ENCODE measurements at places on chromosomes 1 and 21.

- no peak for DNase-seq
Observed at GRCh38 chr1:169796274-169796810, 1.6 kb upstream of the METTL18 start.

DNA sequence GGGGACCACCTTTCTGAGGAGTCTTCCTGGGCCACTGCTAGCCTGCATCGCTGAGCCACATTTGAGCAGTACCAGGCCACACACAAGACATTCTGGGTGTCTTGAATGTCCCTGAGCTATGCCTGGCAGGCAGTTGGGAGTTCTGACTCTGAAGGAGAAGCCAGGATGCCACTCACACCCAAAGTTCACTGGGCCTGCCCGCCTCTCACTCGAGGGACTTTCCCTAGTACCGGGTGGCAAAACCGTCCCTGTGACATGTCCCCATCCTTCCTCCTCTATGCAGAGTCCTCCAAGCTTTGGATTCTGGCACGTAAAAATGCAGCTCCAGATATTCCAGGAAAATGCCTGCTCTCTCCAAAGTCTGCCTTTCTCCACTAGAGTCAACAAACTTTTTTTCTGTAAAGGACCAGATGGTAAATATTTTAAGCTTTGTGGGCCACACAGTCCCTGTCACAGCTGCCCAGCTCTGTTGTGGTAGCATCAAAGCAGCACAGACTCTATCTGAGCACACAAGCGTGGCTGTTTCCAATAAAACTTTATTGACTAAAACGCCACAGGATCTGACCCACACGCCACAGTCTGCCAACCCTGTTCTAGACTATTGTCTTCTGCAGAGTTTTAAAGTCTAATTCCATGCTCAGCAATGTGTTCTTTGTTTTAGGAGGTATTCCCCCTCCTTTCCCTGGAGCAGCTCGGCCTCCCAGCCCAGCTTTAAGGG, 19.2 kb upstream of the GUCA2B start:
- DNase-seq = no peak

GRCh38 chr1:7930645-7931445, 9.8 kb downstream of the TNFRSF9 start:
- DNase-seq = no peak

GRCh38 chr1:24895511-24895910, 34.6 kb downstream of the RUNX3 start:
- no peak for DNase-seq

GRCh38 chr1:47753808-47754207, 243.4 kb downstream of the TRABD2B start:
- DNase-seq = no peak

DNA sequence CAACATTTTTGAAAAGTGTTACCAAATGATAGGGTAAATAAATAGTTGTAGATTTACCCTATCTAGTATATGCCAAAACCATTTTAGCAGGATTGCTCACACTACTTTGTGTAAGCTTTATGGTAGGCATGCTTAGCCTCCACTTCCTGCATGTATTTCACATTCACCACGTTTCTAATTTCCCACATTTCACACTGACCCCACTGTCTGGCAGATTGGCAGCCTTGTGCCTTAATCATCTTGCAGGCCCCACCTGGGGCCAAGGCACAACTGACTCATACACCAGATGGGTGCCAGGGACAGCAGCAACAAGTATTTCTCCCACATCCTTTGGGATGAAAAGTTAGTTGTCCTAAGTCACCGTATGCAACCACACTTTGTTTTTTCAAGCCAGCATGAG, 21.2 kb upstream of the CENPF start:
- DNase-seq = no peak

DNA sequence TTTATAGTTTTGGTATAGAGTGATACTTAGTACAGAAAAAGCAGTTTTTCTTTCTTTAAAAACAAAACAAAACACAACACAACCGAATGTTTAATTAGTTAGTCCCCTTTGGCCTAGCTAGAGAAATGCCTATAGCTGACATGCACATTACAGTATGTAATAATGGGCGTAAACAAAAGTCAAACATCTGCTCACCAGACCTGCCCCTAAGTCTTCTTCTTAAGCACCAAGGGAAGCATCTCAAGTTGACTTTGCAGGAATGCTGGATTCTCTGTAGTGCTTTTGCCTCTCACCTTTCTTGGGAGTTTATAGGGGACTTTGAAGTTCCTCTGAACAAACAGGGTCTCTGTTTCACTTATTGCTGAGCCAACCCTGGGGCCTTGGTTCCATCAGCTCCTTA, 143.7 kb downstream of the TM2D1 start:
- DNase-seq = no peak

- no peak for DNase-seq
Observed at GRCh38 chr1:184740344-184740743, 14.3 kb downstream of the EDEM3 start.

- peak; percentile 6 for DNase-seq
Observed at GRCh38 chr1:196660852-196661251, 9.0 kb downstream of the CFH start.

DNA sequence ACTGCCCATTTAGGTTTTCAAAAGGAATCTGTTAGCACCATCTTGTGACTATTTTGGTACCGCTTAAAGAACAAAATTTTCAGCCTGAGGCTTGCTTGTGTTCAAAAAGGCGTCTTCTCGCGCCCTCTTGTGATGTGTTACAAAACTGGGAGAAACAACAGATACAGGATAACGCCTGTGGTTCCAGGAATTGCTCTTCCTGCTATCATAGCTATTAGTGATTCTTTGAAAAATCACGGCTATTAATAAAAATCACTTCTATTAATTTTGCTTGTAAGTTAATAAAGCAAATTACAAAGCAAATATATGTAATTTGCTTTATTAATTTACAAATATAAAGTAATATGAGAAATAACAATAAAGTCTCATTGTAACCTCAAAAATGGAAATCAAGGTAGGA, 82.2 kb upstream of the ABCD3 start:
- DNase-seq = no peak

DNA sequence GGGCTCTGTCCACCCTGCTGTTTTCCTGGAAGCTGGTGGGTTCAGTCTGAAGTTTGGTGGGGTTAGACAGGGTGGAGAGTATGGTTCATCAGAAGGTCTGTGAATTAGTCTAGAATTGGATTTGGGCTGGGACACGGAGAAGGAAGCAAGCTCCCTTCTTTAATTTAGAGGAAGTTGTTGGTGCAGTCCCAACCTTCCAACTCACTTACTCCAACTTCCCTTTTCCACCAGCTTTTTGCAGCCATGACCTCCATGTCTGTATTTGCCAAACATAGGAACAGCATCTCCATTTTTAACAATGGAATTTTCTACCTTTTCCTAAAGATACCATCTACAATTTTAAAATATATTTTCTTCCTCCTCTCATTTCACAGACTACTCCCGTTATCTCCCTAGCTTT, 28.5 kb upstream of the PRELP start:
- no peak for DNase-seq

DNA sequence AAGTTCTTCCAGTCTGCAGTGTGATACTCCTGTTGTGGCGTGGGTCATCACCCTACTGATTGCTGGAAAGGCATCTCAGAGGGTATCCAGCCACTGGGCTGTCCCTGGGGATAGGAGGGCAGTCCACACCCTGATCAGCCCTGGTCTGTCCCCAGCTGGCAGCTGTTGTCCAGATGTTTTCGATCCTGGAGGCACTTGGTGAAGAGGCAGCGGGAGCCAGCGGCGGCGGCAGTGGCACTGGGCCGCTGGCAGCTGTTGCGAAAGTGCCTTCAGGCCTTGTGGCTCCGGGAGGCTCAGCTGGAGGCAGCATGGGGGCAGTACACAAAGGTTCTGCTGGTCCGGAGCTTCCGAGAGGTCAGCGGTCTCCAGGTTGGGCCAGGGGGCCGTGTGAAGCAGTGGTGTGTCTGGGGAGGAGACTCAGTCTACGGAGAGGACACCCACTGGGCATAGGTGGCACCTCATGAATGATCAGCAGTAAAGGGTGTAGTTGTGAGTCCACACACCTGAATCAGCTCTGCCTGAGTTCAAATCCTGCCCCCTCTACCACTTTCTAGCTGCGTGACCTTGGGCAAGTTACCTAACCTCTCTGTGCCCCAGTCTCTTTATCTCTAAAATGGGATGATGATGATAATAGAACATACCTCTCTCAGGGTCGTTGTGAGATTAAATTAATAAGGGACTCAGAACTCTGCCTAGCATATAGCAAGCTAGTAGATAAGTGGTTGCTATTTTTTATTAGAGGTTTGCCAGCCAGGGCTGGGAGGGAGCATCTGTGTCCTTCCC, 6.1 kb downstream of the C1orf167 start:
- DNase-seq = no peak

- peak; percentile 62 for DNase-seq
Observed at GRCh38 chr1:47436304-47436978, 1.4 kb upstream of the FOXD2 start.

GRCh38 chr1:91682882-91683597, 182.4 kb downstream of the CDC7 start:
- no peak for DNase-seq

GRCh38 chr1:14623090-14623489, 24.6 kb downstream of the KAZN start:
- no peak for DNase-seq

- peak; percentile 27 for DNase-seq
Observed at GRCh38 chr1:198253668-198254067, 96.9 kb downstream of the NEK7 start.

GRCh38 chr1:41874151-41874719, 44.5 kb downstream of the HIVEP3 start:
- DNase-seq = no peak

GRCh38 chr1:24275510-24275909, 43.6 kb upstream of the GRHL3 start:
- DNase-seq = no peak

- no peak for DNase-seq
Observed at GRCh38 chr1:177023249-177023648, 141.3 kb downstream of the ASTN1 start.

- no peak for DNase-seq
Observed at GRCh38 chr21:45516071-45516670, 26.1 kb downstream of the SLC19A1 start.

DNA sequence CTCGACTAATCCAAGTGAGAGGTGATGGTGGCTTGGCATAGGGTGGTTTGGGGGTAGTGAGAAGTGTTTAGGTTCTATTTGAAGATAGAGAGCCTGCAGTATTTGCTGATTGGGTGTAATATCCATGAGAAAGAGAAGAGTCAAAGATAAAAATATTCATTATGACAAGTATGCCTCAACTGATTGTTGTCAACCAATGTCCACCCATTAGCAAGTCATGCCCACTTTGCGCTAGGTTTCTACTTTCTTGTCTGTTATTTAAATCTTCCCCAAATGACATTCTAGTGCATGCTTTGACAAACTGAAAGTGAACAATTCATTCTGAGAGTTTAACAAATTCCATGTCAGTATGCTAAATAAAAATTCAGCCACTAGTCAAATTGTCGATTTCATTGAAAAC, 3.8 kb upstream of the XCL1 start:
- DNase-seq = peak; percentile 33

GRCh38 chr1:55088413-55088812, 49.1 kb downstream of the PCSK9 start:
- no peak for DNase-seq

DNA sequence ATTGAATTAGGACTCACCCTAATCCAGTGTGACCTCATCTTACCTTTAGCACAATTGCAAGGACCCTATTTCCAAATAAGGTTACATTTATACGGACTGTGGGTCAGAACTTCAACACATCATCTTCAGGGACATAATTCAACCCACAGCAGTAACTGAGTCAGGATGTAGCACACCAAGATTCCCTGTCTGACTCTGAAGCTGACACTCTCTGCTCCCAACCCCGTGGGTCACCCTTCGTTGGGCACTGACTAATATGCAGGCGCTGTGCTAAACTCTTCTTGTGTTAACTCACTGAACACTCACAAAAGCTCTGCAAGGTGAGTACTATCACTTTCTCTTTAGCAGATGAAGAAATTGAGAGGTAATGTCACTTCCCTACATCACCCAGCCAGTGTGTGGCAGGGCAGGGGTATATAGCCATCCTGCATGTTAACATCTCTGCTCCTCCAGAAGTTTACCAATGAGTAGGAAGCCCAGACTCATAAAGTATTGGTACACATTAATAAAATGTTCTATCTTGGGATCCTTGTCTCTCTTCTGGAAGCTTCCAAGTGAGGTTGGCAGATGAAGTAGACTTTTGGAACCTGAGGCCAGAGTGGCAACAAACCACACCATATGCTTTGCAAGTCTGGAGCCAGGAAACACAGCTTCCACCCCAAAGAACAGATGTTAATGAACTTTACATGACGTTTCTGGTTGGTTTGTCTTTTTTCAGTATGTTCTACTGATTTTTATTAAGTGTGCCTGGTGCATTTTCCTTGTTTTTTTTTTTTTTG, 139.2 kb upstream of the KLHDC7A start:
- no peak for DNase-seq

- peak; percentile 29 for DNase-seq
Observed at GRCh38 chr1:166164995-166165660, 1.7 kb downstream of the FAM78B start.

- DNase-seq = no peak
Observed at GRCh38 chr1:230067419-230067870, 407 bp downstream of the GALNT2 start.

GRCh38 chr1:202501281-202501680, 152.8 kb downstream of the PPP1R12B start:
- DNase-seq = no peak

- no peak for DNase-seq
Observed at GRCh38 chr1:232319518-232320210, 310.3 kb downstream of the SIPA1L2 start.

DNA sequence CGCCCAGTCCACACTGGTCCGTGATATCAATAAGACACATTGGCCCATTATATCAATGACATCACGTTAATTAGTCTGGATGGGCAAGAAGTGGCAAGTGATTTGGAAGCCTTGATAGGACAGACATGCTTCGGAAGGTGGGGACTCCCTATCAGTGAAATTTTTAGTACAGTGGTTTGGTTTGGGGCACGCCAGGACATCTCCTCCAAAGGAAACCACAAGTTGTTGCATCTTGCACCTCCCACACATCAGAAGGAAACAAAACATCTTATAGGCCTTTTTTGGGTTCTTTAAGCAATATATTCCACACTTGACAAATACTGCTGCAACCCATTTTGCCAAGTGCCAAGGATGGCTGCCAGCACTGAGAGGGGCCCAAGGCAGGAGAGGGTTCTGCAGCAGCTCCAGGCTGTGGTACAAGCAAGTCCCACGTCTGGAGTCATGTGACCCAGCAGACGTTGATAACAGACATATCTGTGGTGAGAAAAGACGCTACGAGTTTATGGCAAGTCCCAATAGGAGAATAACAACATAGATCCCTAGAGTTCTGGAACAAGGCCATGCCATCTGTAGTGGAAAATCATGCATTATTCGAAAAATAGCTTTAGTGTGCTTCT, 95.3 kb upstream of the DISP3 start:
- no peak for DNase-seq

GRCh38 chr1:75725861-75726361, 1.4 kb downstream of the ACADM start:
- DNase-seq = no peak

- DNase-seq = no peak
Observed at GRCh38 chr1:238401144-238401543, 510.4 kb upstream of the ZP4 start.

All from T-helper 1 cell (primary cell).